ENCODE measurements at places on chromosomes 6 and 20.

GRCh38 chr6:110338820-110339470 lies 19.2 kb downstream of the METTL24 start:
- no peak for DNase-seq
- H3K4me1 ChIP-seq, result no peaks in the 10 kb centered on the region
- H3K4me3 ChIP-seq, result no peak overlapping the region
- H3K27ac ChIP-seq, result no peak overlapping the region

- H3K36me3 ChIP-seq, result peaks cover 22% of the 10 kb centered on the region
- H3K4me1 ChIP-seq, result peaks cover 55% of the 10 kb centered on the region
- peak overlapping the region; percentile 64 for H3K4me3 ChIP-seq
- DNase-seq, result peak; percentile 77
- no peaks in the 10 kb centered on the region for H3K27me3 ChIP-seq
- no peak overlapping the region for H3K27ac ChIP-seq
Observed at GRCh38 chr6:35727935-35728682, 8.7 kb upstream of the ARMC12 start.

GRCh38 chr6:1144842-1145767 lies 166.8 kb upstream of the FOXQ1 start:
- peaks cover 7% of the 10 kb centered on the region for H3K4me1 ChIP-seq
- H3K27me3 ChIP-seq, result peaks cover 15% of the 10 kb centered on the region
- no peak overlapping the region for H3K27ac ChIP-seq
- no peak overlapping the region for H3K4me3 ChIP-seq
- H3K36me3 ChIP-seq, result no peaks in the 10 kb centered on the region

- DNase-seq, result no peak
- no peaks in the 10 kb centered on the region for H3K27me3 ChIP-seq
- no peaks in the 10 kb centered on the region for H3K4me1 ChIP-seq
- H3K36me3 ChIP-seq, result no peaks in the 10 kb centered on the region
- peak overlapping the region; percentile 45 for H3K27ac ChIP-seq
- no peak overlapping the region for H3K4me3 ChIP-seq
Observed at GRCh38 chr6:53251033-53251672, 97.6 kb downstream of the ELOVL5 start.

DNA sequence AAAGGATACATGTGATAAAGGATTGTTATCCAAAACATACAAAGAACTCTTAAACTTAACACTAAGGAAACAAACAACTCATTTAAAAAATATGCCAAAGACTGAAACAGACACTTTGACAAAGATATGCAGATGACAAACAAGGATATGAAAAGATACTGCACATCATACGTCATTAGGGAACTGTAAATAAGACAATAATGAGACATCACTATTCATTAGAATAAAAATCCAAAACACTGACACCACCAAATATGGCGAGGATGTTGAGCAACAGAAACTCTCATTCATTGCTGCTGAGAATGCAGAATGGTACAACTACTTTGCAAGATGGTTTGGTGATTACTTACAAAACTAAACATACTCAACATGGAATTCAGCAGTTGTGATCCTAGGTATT lies 156.5 kb upstream of the FOXA2 start:
- H3K27me3 ChIP-seq, result peaks cover 18% of the 10 kb centered on the region
- H3K36me3 ChIP-seq, result no peaks in the 10 kb centered on the region
- no peaks in the 10 kb centered on the region for H3K4me1 ChIP-seq
- no peak overlapping the region for H3K27ac ChIP-seq
- no peak for DNase-seq

DNA sequence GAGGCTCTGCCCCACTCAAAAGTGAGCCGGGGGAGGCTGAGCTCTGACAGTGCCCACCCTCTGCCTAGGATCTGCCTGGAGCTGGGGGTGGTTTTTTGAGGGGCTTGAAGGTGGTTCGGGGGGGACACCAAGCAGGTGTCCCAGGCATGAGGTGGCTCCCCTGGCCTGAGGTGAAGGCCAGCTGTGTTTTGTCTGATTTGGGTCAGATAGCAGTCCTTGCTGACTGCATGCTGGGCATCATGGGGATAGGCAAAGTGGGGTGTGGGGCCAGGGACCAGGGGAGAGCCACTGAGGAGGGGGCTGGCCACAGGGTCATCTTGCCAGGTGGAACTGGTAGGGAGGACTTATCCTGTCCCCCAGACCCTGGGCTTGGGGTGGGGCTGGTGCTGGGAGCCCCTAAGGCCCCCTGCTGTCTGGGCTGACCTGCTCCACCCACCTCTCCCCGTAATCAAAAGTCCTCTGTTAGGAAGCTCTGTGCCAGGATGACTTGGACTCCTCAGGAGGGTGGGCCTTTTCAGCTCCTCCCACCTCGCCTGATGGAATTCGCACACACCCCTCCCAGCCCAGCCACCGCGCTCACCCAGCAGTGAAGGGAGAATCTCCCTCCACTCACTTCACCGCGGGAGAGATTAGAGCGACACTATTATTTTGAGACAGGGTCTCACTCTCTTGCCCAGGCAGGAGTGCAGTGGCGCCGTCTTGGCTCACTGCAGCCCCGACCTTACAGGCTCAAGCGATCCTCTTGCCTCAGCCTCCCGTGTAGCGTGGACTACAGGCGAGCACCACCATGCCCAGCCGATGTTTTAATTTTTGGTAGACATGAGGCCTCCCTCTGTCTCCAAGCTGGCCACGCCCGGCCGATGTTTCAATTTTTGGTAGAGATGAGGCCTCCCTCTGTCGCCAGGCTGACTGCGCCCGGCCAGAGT lies 1.5 kb upstream of the COL9A3 start:
- peak overlapping the region; percentile 44 for H3K4me3 ChIP-seq
- H3K27ac ChIP-seq, result peak overlapping the region; percentile 41
- peaks cover 46% of the 10 kb centered on the region for H3K36me3 ChIP-seq
- peaks cover 16% of the 10 kb centered on the region for H3K4me1 ChIP-seq

- H3K27me3 ChIP-seq, result peaks cover 42% of the 10 kb centered on the region
- H3K4me1 ChIP-seq, result peaks cover 26% of the 10 kb centered on the region
- no peaks in the 10 kb centered on the region for H3K36me3 ChIP-seq
- no peak for DNase-seq
- H3K4me3 ChIP-seq, result no peak overlapping the region
- H3K27ac ChIP-seq, result no peak overlapping the region
Observed at GRCh38 chr20:51384875-51385274, 157.6 kb downstream of the NFATC2 start.

DNA sequence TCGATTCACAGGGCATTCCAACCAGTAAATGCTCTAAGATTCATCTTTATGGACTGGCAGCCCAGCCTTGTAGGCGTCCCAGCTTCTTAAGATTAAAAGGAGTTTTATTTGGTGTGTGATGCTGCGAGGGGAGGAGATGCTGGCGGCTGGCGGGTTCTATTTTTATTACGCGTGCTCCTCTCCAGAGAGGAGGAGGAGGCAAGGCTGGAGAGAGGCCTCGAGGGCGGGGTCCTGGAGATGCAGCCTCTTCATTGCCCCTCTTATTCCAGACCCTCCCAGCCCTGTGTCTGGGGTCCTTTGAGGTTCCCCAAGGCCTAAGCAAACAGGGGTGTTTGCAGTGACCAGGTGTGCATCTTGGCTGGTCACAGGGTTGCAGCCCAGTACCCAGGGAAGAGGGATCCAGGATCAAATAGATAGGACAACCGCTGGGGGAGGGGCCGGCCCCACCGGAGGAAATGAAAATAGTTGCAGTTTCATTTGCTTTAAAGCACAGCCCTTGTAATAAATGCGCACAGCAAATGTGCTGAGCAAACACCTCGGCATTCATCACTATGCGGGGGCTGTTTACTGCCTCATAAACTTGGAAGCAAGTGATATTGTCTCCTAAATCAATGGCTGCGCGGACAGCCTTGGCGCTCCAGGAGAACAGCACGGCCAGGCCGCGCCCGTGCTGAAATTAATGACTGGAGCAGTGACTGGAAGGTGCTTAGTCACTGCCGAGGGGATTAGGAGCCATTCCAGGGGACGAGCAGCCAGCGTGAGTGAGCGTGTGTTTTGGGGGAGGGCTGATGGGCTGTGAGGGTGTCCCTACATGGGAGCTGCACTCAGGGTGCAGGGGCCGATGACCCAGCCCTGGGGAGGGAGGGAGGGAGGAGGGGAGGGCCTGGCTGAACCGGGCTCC lies 83.0 kb downstream of the TMEM242 start:
- peak overlapping the region; percentile 48 for H3K4me3 ChIP-seq
- peak; percentile 29 for DNase-seq
- H3K27ac ChIP-seq, result peak overlapping the region; percentile 80
- no peaks in the 10 kb centered on the region for H3K27me3 ChIP-seq
- H3K36me3 ChIP-seq, result peaks cover 6% of the 10 kb centered on the region
